ENCODE measurements at places on chromosomes 12 and 14. TPM values are rescaled to one million over a fixed set of nuclear protein-coding genes. Genes with fewer than 3 reads are reported as not detected.

The CLEC14A gene
- 0.10 TPM for polyA plus RNA-seq

The ACTR6 gene
- polyA plus RNA-seq = 29.7 TPM

The CCDC196 gene
- not detected for polyA plus RNA-seq

The FGF23 gene
- not detected for polyA plus RNA-seq

The PCED1B gene
- polyA plus RNA-seq = 3.6 TPM

The KCNC2 gene
- polyA plus RNA-seq = not detected

The ZDHHC22 gene
- not detected for polyA plus RNA-seq

The CLEC4D gene
- not detected for polyA plus RNA-seq

The CMA1 gene
- not detected for polyA plus RNA-seq

The TDG gene
- 25.5 TPM for polyA plus RNA-seq

The TAS2R8 gene
- not detected for polyA plus RNA-seq

The DEGS2 gene
- polyA plus RNA-seq = not detected

The PDE3A gene
- polyA plus RNA-seq = 0.06 TPM

The TSPAN19 gene
- polyA plus RNA-seq = 0.23 TPM

The RNU6-7 gene
- not detected for polyA plus RNA-seq

The RERG gene
- polyA plus RNA-seq = not detected

The KRT78 gene
- not detected for polyA plus RNA-seq

The ARHGAP9 gene
- 0.48 TPM for polyA plus RNA-seq
